ENCODE measurements at places on chromosomes 7 and 10.

- no peak for DNase-seq
Measured at GRCh38 chr7:101186844-101187428, 6.8 kb upstream of the NAT16 start.

DNA sequence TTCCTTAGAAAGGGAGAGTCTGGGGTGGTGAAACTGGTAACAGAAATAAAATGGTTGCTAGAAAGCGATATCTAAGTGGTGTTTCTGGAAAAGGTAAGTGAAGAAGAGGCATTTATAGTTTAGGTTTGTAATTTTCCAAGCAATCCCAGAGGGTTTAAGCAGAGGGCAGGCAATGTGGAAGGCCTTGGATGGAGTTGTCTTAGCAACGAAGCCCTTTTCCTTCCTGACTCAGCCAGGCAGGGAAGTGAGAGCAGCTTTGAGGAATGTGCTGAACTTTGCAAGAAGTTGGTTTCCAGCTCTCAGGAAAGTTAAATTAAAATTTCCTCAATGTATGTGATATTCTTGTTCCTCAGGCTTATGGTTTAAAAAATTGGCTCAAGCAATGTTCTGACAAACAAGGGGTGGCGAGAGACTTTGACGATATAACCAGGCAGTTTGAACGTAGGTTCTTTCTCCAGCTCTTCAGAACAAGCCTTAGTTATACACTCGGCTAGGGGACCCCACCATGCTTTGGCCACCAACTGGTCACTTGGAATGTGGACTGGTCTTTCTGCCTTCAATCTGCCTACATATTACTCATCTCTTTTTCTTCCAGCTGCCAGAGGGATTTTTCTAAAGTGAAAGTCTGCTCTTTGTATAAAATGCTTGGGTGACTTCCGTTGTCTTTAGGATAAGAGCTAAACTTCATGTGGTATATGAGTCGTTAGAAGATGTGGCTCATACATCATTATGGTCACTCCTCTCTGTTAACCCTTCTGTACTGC, 66.9 kb upstream of the SLC25A13 start:
- no peak for DNase-seq

- DNase-seq, result peak; percentile 32
Measured at GRCh38 chr10:95295031-95295755, 4.4 kb upstream of the PDLIM1 start.

DNA sequence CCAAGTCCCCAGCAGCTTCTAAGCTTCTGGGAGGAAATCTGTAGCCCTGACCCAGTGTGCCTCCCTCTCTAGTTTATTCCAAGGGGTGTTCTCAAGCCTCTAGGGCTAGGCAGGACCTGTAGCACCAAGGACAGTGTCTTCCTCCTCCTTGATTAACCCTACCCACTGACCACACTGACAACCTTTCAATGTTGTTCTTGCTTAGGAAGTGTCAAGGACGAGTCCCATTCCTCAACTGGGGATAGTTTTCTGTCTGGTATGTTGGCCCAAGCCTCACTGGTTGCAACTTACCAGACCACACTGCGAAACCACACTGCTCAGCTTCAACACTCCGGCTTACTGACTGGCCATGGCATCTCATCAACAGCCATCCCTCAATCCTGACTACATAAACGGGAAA, 100.0 kb downstream of the RNF216 start:
- no peak for DNase-seq

- DNase-seq, result peak; percentile 78
Measured at GRCh38 chr10:110497438-110498086, at the start of gene DUSP5. Gene DUSP5, plus strand, starts transcription at chr10:110497907. Its CDS starts 215 bp downstream, at chr10:110498122.

DNA sequence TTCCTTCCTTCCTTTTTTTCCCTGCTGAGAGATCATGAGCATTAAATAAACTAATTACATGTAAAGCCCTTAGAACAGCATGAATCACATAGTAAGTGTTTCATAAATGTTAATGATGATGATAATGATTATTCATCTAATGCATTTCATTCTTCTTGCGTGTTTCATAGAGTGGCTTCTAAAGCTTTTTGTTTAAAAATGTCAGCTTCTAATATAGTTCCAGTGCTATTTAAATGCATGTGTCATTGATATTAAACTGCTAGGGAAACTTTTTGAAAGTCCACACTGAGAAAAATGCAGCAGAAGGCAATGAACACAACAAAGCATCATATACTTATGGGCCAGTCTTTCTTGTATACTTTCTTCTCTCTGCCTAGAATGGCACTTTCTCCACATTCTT, 894.8 kb downstream of the REEP3 start:
- DNase-seq, result no peak

DNA sequence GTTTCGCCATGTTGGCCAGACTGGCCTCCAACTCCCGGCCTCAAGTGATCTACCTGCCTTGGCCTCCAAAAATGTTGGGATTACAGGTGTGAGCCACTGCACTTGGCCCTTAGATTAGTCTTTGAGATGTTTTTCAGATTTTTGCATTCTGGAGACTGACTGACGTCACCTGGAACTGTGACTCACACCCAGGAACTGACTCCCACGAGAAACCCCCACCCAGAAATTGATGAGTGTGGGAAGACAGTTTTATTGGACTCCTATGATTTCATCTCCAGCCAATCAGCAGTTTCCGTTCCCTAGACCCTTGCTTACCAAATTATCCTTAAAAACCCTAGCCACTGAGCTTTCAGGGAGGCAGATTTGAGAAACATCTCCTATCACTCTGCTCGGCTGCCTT, 867.3 kb downstream of the TYW1 start:
- DNase-seq, result no peak

GRCh38 chr7:66970310-66970709, 25.1 kb downstream of the SBDS start:
- no peak for DNase-seq

GRCh38 chr10:74133923-74134820, 16.5 kb downstream of the AP3M1 start:
- DNase-seq, result no peak

GRCh38 chr7:65453341-65454030, 79.8 kb downstream of the ZNF92 start:
- DNase-seq, result no peak

- no peak for DNase-seq
Measured at GRCh38 chr7:109003742-109004141, 434.1 kb downstream of the DNAJB9 start.

GRCh38 chr7:26292768-26293560, 1.3 kb downstream of the SNX10 start:
- peak; percentile 9 for DNase-seq

GRCh38 chr7:94656925-94657731, 1.2 kb upstream of the SGCE start:
- no peak for DNase-seq

- no peak for DNase-seq
Measured at GRCh38 chr7:21572331-21573313, 29.8 kb downstream of the DNAH11 start.

DNA sequence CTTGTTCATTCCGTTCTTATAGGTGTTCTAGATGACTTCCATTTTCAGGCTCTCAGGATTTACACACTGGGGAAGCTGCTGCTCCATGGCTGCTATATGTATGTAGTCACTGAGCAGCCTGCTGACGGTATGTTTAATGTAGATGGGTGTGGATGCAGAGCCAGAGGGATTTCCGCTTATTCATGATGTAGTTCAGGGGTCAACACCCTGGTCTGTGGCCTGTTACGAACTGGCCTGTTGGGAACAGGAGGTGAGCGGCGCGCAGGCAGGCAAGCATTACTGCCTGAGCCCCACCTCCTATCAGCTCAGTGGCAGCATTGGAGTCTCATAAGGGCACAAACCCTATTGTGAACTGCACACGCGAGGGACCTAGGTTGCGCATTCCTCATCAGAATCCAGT, 33.9 kb downstream of the DNAJB6 start:
- no peak for DNase-seq

GRCh38 chr7:158209435-158209834, 378.2 kb downstream of the PTPRN2 start:
- no peak for DNase-seq

- DNase-seq, result peak; percentile 27
Measured at GRCh38 chr10:131312478-131312836, 936 bp upstream of the TCERG1L start.

GRCh38 chr10:77179015-77179695, 458.5 kb downstream of the KCNMA1 start:
- no peak for DNase-seq

GRCh38 chr7:111734954-111735660, 172.8 kb upstream of the IMMP2L start:
- DNase-seq, result no peak

GRCh38 chr7:40474790-40475680, 340.2 kb downstream of the SUGCT start:
- no peak for DNase-seq

DNA sequence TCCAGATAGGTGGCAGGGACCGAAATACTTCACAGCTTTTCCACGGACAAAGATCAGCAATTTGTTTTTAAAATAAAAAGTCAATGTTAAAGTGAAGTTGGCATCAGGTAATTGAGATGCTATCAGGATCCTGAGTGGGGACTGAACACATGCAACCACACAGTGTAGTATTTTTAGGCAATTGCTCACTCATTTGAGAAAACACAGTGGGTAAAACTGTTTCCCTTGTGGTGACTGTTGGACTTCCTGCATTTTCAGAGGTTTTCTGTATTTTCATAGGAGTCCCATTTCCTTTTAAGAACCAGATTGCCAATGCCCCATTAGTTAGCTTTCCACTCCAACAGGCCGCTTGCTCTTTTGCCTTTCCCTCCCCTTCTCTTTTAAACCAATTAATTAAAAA, 159.5 kb upstream of the ZNF32 start:
- no peak for DNase-seq

DNA sequence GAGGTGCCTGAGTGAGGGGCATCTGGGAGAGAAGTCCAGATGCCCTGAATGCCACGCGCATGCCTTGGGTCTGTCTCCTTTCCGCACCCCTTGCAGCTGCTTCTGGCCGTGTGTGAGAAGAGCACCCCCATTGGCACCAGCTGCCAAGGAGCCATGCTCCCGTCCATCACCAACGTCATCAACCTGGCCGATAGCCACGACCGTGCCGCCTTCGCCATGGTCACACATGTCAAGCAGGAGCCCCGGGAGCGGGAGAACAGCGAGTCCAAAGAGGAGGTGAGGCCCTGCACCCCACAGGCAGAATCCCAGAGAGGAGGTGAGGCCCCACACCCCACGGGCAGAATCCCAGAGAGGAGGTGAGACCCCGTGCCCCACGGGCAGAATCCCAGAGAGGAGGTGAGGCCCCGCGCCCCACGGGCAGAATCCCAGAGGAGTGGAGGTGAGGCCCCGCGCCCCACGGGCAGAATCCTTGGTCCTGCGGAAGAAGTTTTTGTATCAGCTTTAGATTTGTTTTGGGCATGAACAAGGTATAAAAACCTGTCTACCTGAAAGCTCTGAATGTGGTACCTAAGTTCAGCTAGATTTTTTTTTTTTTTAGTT, 91.8 kb downstream of the TRRAP start:
- no peak for DNase-seq

GRCh38 chr10:11225935-11226334, 208.3 kb downstream of the CELF2 start:
- DNase-seq, result no peak

GRCh38 chr7:76231583-76231982, 29.9 kb downstream of the SRRM3 start:
- no peak for DNase-seq

- DNase-seq, result no peak
Measured at GRCh38 chr7:155721056-155721455, 76.6 kb downstream of the RBM33 start.

DNA sequence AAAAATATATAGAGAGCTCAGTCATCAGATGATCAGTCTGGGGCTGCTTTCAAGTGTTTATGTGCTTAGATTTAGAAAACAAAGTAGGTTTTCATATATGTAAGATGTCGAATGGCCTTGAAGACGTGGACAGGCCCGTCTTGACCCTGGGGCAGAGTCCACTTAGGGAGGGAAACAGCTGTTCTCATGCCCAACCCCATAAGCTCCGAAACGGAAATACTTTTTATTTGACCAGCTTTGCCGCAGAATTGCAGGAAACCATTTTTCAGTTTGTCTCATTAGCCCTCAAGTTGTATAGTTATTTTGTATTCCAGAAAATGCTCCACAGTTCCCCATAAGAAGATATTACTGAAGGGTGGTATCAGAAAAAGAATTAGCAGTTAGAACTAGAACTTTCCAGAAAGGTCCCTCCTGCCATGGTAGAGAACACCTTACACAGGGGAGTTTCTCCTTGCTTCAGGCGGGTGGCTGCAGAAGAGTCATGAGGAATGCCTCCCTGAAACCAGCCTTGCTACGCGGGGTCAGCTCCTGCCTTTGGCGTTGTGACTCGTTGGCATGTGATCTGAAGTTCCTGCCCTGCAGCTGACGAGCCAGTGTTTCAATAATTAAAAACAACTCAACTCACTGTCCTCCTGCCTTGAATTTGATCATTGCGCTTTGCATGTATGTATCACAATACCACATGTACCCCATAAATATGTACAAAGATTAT, 192.7 kb downstream of the CELF2 start:
- no peak for DNase-seq

GRCh38 chr7:101936611-101937231, 119.3 kb downstream of the CUX1 start:
- DNase-seq, result no peak

GRCh38 chr7:55060636-55061022, 41.8 kb downstream of the EGFR start:
- peak; percentile 62 for DNase-seq

- no peak for DNase-seq
Measured at GRCh38 chr10:6239213-6239991, 36.7 kb downstream of the PFKFB3 start.

GRCh38 chr10:66259836-66260235, 666.0 kb upstream of the LRRTM3 start:
- DNase-seq, result no peak

DNA sequence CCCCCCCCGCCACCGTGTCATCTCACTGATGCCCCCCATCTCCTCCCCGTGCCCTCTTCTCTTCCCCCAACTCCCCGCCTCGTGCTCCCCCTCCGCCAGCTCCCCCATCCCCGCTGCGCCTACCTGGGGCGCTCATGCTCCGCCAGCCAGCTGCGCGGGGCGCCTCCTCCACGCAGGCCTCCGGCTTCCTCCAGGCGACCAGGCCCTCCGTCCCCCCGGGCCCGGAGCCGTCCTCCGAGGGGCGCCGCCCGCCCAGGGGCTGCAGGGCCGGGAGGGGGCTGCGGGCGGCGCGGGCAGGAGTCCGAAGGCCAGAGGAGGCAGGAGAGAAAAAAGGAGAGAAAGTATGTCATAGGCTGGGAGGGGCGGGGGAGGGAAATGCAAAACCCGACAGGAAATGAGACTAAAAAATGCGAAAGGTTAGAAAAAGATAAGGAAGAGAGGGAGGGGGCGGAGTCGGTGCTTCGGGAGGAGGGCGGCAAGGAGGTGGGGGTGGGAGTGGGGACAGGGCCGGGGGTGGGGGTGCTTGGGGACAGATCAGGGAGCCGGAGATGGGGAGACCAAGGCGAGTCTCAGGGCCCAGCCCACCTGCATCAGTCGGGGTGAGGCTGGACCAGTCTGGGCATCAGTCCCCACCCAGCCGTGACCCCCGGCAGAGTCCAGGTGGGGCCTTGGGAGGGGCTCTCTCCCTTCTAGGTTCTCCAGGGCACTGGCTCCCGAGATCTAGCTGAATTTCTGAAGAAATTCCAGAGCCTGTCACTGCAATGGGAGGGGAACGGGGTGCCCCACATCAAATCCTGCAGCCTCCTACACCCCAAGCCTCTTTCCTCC, at the start of gene CARD11:
Gene CARD11 (minus strand): TSS at position 324 of the 828 bp plus-strand sequence. CDS start 85,361 bp downstream, outside the sequence.
- DNase-seq, result no peak
